Stimulated activated CD8-positive, alpha-beta memory T cell treated with anti-CD3 and anti-CD28 coated beads, Interleukin-7, amount 100 ng/mL, for 48 hours (primary cell): ENCODE measurements at places on chromosomes 3 and 15.

GRCh38 chr3:171636666-171637065, 173.6 kb downstream of the PLD1 start:
- no peak for DNase-seq

GRCh38 chr3:11588755-11589154, 55.0 kb downstream of the VGLL4 start:
- DNase-seq = no peak

GRCh38 chr3:123201557-123202427, at the start of gene SEC22A:
Gene SEC22A (plus strand): TSS chr3:123201943. CDS start chr3:123209218, 7,275 bp downstream.
- peak; percentile 87 for DNase-seq

- DNase-seq = no peak
Observed at GRCh38 chr3:69499899-69500421, 114.1 kb upstream of the FRMD4B start.

- no peak for DNase-seq
Observed at GRCh38 chr3:133016838-133017309, 21.3 kb upstream of the TMEM108 start.

- DNase-seq = no peak
Observed at GRCh38 chr3:52529376-52530333, 4.0 kb downstream of the NT5DC2 start.

DNA sequence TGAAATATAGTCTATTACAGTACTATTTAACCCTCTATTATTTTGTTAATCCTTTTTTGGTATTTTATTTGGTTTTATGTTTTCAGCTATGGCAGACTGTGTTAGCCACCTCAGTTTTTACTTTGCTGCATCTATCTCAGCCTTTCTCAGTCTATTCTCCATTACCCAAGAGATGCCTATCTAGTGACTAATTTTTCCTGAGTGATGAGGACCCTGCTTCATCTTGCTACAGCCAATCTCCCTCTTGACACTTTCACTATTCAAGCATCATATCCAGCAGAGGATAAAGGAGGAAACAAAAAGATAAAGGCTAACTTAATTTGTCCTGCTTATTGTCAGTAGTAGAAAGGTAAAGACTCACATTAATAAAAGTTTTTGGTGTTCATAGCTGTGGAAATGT, 141.8 kb upstream of the NECTIN3 start:
- no peak for DNase-seq

DNA sequence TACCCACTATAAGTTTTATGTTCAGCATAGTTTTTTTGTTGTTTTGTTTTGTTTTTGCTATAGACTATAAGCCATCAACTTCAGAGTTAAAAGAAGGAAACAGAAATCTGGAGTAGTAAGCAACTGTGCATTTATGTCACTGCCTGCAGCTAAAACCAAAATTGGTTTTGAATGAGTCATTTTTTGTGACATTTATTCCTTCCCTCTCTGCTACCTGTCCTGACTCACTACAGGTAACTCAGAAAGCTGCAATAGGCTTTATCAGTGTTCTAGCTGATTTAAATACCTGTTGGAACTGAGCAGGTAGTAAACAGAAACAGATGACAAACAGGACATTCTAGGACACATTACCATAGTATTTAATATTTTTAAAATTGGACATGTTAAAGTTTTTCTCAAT, 393.3 kb upstream of the WNT5A start:
- DNase-seq = no peak

DNA sequence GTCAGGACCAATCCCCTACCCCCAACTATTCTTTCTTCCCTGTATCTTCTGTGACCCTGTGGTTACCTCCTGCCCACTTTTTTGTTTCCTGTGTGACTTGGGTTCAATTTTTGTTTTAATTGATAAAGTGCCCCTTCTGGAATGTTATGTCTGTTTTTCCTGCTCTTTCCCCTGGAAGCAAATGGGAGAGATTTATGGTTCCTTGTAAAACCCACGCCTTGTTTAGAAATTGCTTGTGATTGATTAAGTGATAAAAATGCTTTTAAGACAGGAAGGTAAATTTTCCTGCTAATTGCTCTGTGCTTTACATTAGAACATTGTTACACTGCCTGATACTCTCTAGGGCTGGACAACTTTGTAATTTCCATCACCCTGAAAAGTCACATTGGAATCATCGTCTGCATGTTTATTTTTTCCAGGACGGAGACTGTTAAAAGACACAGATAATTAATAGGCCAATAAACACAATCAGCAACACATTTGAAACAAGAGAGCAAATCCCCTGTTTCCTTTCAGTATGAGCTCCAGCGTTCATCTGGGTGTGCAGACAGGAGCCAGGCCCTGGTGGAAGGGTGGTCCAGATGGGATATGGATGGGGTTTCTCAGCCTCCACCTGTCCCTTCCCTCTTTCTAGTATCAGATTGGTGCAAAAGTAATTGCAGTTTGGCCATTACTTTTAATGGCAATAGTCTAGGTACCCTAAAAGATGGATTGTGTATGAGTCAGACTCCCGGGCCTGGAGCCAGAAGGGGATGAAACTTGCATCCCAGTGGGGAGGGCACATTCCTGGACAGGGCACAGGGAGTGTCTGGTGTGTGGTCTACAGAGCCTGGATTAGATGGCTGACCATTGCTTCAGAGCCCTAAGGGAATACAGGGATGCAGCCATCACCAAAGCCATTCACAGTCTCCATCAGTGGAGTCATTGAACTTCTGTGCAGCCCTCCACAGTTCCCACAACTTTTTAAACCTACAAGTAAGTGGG, 58.1 kb upstream of the AGBL1 start:
- DNase-seq = no peak
